GM23248 (cell line): ENCODE measurements at places on chromosomes 7 and 10. TPM values are rescaled to one million over a fixed set of nuclear protein-coding genes. Genes with fewer than 3 reads are reported as not detected.

- DNase-seq, result no peak
These were observed 639 bp upstream of the TFAM start for GRCh38 chr10:58384544-58384998.

- DNase-seq, result peak; percentile 80
These were observed 92.8 kb downstream of the MCU start for GRCh38 chr10:72784551-72785351.

GRCh38 chr10:13439313-13440184, 89.3 kb downstream of the BEND7 start:
- DNase-seq, result peak; percentile 35

DNA sequence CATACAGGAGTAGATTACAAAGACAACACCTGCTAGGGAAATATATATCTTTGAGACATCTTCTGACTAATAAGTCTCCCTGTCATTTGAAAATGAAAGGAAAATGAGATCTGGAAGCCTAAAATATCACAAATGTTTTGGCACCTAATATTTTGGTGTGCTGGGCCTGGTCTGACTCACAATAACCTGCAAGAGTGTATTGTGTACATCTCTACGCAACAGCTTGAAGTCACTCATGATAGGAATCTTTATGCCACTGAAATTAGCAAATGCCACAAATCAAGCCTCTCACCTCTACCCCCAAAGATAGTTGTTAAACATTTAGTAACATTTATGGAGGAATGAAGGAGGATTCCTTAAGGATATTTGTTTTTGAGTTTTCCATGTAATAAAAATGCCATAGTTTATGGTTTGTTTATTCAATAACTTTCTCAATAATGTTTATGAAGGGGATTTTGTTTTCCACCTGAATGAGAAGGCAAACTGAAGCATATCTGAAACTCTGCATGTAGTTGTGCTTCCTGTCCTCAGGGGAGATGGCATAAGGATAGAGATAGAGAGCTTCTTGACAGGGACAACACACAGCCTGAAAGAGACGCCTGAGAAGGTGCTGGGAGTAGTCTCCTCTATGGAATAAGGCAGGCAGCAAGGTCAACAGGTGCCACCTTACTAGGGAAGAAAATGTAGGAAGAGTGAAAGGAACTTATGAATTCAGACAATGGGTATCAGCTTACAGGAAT, 197.4 kb downstream of the AHR start:
- no peak for DNase-seq

- peak; percentile 51 for DNase-seq
These were observed 95.1 kb downstream of the ITGA8 start for GRCh38 chr10:15624401-15625196.

DNA sequence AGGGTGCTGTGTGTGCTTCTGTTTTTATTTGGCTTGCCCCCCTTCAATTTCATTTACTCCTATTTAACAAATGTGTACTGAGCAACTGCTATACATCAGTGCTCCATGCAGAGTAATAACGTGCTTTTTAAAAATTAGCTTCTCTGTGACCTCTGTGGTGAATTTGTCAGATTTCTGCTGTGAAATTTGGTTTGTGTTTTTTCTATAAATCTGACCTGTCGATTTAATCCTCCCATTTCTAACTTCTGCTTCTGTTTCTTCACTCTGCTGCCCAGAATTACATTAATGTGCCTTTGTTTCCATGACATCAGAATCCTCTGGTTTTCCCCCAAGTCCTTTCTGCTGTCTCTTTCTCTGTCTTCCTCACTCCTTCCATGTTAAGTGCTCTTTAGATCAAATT, 123.8 kb upstream of the CACNA2D1 start:
- DNase-seq, result no peak

DNA sequence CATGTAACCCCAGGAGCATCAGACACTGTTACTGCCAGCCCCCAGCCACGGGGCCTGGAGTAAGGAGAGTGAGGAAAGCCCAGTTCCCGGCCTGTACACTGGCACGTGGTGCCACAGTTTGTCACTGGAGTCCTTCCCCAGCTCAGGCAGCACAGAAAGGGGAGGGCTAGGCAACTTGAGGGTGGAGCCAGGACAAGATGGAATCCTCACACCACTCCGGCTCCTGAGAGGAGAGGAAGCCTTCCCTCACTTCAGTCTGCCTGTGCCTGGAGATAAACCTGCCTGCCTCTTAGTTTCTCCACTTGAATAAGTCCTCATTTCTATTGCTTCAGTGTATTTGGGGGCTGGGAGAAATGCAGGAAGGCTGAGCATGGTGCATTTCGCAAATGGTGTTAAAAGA, 176.0 kb downstream of the KIAA1217 start:
- DNase-seq, result no peak

- no peak for DNase-seq
These were observed 244.0 kb downstream of the BUB3 start for GRCh38 chr10:123398180-123398591.

- no peak for DNase-seq
These were observed 12.5 kb upstream of the LYZL1 start for GRCh38 chr10:29276251-29276850.

Gene AKR1C2
- total RNA-seq, result 9.6 and 13.7 TPM in 2 replicates

Gene ADAMTS14
- 0.97 and 1.4 TPM in 2 replicates for total RNA-seq

Gene CYP2C18
- not detected in 2 replicates for total RNA-seq

Gene CUZD1
- 0.11 and 0.13 TPM in 2 replicates for total RNA-seq

Gene CYP2C9
- not detected in 2 replicates for total RNA-seq

Gene ACTA2
- total RNA-seq, result 161 and 164 TPM in 2 replicates

Gene TRIL
- total RNA-seq, result 0.32 and 0.38 TPM in 2 replicates

Gene SPDYE9
- not detected in 2 replicates for total RNA-seq

Gene NPFFR1
- total RNA-seq, result not detected in 2 replicates

Gene PLCE1
- total RNA-seq, result 2.9 and 6.2 TPM in 2 replicates

Gene GPR158
- total RNA-seq, result 0.13 TPM in 1 of 2 replicates, not detected in the other

Gene MYOF
- total RNA-seq, result 256 and 261 TPM in 2 replicates

Gene COL26A1
- 1.6 TPM in 1 of 2 replicates, not detected in the other for total RNA-seq
